LNCaP clone FGC (cell line): ENCODE measurements at places on chromosomes 7 and 10.

GRCh38 chr7:68688416-68689086, 909.7 kb upstream of the AUTS2 start:
- DNase-seq, result no peak

DNA sequence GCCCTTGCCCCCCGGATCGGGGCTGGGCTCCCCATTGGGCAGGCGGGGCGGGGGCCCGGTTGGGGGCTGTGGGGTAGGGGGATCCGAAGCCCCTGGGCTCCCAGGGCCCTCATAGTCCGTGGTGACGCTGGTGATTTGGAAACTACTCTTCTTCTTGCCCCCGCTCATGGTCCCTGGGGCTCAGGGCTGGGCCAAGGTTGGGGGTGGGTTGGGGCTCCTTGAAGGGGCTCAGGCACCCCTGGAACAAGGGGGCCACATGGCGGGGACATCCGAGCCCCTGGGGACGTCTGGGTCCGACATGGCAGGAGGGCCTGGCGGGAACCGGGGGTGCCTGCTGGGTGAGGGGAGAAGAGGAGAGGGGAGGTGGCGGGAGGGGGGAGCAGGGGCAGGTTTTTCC, 1.1 kb downstream of the TSC22D4 start:
- no peak for DNase-seq

- DNase-seq, result no peak
These were observed 129.1 kb upstream of the SEMA3E start for GRCh38 chr7:83778073-83778443.

GRCh38 chr7:157077986-157078644, 60.6 kb upstream of the UBE3C start:
- DNase-seq, result no peak

DNA sequence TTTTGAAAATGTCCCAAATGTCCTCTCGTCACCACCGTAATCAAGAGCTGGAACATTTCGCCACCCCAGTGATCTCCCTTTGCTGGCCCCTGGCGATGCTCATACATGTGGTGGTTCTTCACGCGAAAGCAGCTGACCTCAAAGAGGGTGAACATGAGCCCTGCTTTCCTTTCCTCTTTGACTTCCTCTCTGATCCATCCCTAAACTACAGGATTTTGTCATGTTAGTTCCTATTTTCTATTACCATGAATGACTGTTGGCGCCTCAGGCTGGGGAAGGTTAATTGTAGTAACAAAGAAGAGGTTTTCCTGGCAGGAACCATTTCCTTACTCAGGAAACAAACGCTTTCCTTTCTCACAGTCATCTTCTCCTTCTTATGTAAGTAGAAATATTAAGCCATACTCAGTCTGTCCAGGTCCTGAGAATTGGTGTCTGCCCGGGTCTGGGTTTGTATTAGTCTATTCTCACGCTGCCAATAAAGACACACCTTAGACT, 114.5 kb downstream of the INSYN2A start:
- no peak for DNase-seq

- DNase-seq, result no peak
These were observed 15.3 kb upstream of the LIPA start for GRCh38 chr10:89266721-89267453.

DNA sequence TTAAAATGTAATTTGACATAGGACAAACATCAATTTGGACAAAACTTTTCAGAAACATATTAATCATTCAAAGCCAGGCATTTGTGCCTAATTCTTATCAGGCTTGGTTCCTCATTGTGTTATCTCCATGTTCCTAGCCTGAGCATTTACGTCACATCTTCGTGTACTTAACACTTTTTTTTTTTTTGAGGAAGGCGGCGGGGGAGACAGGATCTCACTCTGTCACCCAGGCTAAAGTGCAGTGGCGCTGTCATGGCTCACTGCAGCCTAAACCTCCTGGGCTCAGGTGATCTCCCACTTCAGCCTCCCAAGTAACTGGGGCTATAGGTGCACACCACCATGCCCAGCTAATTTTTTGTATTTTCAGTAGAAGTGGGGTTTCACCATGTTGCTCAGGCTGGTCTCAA, 19.8 kb downstream of the HNRNPA2B1 start:
- DNase-seq, result no peak

DNA sequence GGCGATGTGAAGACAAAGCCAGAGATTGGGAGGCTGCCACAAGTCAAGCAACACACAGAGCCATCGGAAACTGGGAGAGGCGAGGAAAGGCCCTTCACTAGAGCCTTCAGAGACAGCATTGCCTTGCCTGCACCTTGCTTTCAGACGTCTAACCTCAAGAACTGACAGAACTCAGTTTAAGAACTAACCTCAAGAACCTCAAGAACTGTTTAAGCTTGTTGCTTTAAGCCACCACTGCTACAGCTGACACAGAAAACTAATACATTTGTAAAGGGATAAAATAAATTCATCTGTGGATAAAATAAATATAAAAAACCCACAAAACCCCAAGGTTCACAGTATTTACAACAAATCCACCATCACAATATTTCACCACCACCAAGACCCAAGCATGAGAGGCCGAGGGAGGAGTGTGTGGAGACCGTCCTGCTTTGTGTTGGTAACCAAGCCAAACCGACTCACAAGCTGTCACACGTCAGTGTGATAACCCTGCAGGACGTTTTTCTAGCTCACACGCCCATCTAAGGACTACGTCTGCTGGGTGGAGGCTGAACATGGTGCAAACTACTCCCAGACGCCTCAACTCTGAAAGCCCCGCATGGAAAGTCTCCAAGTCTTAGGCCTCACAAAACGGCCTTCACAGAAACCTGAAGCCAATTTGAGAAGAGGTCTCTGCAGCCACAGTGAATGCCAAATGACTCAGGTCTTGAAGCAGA, 116.8 kb downstream of the ABLIM1 start:
- DNase-seq, result no peak

- no peak for DNase-seq
These were observed 1.6 kb upstream of the ADAP1 start for GRCh38 chr7:956031-956430.

- DNase-seq, result no peak
These were observed 463.6 kb upstream of the DPP6 start for GRCh38 chr7:153588586-153588985.

DNA sequence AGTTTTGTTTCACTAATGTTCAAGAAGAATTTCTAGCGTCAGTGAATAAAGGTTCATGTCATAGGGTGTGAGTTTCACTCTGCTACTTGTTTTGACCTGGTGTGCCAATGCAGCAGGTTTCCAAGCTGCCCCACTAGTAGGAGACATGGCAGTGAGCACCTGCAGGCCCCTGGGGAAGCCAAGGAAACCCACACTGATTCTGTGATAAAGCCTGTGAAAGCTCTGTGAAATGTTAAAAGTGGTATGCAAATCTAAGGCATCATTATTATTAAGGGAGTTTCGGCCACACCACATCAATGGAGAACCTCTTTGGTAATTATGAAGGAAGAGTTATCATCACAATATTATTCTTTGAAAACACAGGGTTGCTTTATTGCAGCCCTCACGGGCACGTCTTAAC, 46.4 kb downstream of the ABCB5 start:
- DNase-seq, result no peak

DNA sequence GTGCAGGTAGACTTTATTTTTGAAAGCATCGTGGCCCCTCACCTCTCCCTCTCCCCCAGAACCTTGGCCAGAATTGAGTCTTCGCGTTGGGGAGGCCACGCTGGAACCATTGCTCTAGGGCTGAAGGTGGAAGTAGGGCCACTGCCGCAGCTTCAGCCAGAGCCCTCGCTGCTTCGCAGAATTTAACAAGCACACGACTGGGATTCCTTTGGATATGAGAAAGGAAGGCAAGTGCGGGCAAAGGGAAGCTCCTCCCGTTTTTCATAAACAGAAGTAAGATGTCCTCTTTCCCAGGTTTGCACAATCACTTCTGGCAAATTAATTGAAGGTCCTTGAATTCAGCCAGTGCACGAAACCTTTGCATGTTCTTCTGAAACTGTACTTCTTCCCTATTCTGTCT, 168.1 kb downstream of the CCDC3 start:
- no peak for DNase-seq

GRCh38 chr10:72295330-72295910, 21.7 kb downstream of the DDIT4 start:
- DNase-seq, result no peak

DNA sequence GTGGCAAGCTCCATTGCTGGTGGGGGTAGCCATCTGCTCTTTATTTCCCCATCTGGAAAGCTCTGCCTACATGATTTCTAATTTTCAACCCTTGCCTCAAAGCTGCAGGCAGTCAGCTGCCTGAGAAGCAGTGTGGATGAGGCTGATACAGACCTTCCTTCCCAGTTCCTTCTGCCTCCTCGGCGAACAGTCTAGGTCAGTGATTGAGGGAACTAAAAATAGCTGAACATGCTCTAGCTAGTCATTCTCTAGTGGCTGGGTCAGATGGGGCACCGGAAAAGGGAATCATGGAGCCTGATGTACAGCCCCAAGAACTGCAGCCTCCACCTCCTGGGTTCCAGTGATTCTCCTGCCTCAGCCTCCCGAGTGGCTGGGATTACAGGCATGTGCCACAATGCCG, 48.7 kb downstream of the NAMPT start:
- DNase-seq, result no peak

DNA sequence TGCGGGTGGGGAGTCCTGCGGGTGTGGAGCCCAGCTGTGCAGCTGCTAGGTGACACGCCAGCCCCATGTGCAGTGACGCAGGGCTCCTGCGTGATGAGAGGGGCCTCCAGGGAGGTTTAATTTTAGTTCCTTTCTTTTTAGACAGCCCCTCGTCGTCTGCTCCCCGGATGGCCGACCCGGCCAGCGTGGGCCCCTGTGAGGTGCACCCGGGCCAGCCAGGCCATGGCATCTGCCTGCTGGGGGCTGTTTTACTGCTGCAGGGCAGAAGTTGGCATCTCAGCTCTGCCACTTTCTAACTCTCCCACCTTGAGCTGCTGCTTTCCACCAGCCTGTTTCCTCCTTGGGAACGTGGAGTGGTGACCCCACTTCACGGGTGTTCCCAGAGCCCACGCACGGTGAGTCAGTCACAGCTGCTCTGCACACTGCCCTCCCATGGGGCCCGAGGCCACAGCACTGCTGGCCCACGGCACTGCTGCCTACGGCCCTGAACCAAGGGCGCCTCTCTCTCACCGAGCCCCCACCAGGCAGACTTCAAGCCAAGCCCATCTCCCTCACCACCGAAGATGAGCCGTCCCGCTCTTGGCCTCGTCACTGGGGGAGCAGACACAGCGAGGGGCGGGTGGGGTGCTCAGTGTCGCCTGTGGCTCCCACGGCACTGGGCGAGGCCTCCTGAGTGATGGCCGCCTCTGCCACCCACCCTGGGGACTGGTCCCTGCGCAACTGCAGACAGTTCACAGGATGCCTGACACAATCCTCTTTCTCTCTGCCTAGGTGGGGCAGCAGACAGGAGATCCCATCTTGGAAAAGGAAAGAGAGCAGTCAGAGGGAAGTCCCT, 21.3 kb downstream of the CYP2W1 start:
- no peak for DNase-seq

GRCh38 chr10:132200344-132201110, 13.8 kb downstream of the DPYSL4 start:
- no peak for DNase-seq
